ENCODE measurements at places on chromosomes 13 and 19.
A peak's percentile ranks its signal among the peaks of the same experiment; 100 is the strongest.

DNA sequence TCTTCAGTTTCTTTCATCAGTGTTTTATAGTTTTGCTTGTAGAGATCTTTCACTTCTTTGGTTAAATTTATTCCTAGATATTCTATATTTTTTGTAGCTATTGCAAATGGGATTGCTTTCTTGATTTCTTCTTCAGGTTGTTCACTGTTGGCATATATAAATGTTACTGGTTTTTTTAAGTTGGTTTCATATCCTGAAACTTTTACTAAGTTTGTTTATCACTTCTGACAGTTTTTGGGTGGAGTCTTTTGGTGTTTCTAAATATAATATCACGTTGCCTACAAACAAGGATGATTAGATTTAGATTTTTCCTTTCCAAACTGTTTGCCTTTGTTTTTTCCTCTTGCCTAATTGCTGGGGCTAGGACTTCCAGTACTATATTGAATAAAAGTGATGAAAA lies 109.7 kb downstream of the PAN3 start:
- DNase-seq, result no peak

GRCh38 chr19:41995959-41996797 lies 2.1 kb upstream of the ATP1A3 start:
- peak; percentile 94 for DNase-seq

DNA sequence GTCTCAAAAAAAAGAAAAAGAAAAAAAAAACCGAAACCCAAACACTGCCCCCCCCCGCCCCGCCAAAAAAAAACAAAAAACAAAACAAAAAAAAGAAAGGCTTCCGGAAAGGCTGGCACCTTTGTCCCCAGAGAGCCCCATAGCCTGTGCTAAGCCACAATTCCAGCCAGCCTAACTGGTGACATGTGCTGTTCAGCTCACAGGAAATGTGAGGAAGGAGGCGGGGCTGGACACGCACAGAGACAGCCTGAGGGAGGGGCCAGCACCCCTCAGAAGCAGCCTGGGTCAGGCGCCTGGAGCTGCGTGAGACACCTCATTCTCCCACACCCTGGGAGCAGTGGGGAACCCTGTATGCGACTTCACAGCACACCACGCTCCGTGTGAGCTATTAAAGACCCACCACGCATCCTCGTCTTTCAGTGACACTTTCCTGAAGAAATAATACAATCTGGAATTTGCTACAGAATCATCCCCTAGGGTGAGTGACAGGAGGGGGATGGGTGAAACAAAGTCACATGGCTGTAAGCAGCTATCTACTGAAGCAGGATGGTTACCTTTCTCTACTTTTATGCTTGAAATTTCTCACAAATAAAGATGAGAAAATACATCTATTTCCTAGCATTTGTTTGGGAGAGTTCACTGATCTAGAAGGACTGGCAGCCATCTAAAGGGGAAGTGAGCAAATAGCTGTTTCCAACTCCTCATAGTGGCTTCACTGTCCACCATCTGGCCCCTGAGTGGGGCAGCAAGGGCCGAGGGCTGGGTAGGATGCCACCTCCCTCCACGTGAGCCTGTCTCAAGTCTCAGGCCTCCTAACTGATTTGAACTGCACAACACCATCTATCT lies 12.3 kb upstream of the SLC35E1 start:
- DNase-seq, result peak; percentile 92

DNA sequence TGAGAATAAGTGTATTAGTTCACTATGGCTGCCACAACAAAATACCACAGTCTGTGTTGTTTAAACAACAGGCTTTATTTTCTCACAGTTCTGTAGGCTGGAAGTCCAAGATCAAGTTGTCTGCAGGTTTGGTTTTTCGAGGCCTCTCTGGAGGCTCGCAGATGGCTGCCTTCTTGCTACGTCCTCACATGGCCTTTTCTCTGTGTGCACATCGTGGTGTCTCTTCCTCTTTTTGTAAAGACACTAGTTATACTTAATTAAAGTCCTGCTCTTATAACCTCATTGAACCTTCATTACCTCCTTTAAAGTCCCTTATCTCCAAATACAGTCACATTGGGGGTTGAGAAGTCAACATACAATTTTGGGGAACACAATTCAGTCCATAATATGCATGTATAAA lies 10.6 kb downstream of the CSNK1A1L start:
- DNase-seq, result no peak

Measured in H7 (cell line).